ENCODE measurements at places on chromosomes 1 and 21. TPM values are rescaled to one million over a fixed set of nuclear protein-coding genes. Genes with fewer than 3 reads are reported as not detected.
A peak's percentile ranks its signal among the peaks of the same experiment; 100 is the strongest.

GBP2 gene
- 179 TPM for total RNA-seq

GRCh38 chr1:41882068-41882477 is 36.6 kb downstream of the HIVEP3 start:
- DNase-seq = no peak

GPR3 gene
- 0.43 TPM for total RNA-seq

VWA1 gene
- total RNA-seq = 0.36 TPM

DNA sequence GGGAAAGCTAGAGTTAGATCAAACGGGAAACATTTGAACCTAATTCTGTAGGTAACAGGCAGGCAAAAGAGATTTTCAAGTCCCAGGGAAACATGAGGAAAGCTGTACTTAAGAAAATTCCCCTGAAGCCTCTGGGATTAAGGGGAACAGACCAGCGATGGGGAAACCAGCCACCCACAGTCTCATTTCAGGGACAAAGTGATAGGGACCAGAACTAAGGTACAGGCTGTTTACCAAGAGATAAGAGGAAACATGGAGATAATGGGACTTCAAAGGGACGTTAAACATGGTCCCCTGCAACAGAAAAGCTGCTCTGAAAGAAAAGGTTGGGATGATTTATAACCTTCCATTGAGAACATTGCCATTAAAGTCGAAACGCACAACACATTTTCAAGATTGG is 84.4 kb downstream of the NTPCR start:
- no peak for DNase-seq

DNA sequence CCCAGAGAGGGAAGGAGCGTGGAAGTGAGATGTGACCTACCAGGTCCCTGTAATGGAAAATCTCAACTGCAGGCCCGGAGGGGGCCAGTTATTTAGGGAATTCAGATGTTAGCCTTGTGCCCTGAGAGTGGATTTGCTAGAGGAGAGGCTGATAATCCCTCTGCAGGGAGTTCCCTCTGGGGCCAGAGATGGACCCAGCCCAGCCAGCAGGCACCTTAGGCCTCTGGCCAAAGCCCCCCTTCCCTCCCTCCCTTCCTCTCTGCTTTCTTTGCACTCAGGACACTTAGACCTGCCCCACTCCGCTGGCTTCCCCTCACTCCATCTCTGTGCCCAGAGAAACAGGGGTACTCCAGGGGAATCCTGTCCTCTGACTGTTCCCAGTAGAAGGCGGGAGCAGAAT is 1.5 kb upstream of the ATP1A2 start:
- DNase-seq = no peak

SELP gene
- 0.83 TPM for total RNA-seq

- no peak for DNase-seq
Measured at GRCh38 chr1:152699746-152700145, 1.6 kb downstream of the LCE2A start.

RGS7 gene
- not detected for total RNA-seq

DNA sequence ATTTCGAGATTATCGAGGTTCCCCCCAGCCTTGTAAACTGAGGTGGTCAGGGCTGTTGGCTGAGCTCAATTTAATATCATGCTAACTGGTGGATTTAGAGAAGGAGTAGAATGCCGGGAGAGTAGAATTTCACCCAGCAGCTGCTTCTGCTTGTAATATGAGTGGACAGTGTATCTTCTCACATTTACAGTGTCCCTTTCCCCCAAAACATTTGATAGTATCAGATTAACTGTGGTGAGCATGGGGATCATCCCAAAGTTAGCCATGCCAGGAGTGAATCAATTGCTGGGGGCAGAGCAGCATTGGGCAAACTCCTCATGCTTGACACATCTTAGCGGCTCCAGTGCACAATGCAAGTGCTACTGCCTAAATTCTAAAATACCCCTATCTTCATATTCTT is 9.2 kb upstream of the PPFIA4 start:
- DNase-seq = no peak

DNA sequence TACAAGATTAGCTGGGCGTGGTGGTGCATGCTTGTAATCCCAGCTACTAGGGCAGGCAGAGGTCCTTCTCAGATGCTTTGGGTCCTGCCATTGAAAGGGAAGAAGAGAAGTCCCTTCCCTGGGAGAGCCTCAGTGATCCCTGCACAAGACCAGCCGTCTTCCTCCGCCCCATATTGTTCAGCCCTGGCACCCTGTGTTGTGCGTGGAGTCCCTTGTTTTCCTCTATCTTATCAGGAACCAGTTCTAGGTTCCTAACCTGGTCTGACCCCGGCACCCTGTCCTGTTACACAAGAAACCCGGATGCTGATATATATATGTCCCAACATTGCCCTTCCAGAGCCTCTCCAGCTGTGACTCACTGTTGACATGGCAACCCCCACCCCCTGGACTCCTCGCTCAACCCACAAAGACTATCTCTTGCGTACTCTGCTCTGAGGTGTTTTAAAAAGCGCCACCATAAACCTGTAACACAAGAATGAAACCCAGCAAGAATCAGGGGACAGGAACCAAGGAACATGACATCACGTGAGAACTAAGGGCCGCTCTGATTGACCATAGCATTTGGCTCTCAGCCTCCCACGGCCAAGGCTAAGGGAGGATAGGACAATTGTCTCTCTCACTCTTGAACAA is 4.8 kb downstream of the MX2 start:
- no peak for DNase-seq

DNA sequence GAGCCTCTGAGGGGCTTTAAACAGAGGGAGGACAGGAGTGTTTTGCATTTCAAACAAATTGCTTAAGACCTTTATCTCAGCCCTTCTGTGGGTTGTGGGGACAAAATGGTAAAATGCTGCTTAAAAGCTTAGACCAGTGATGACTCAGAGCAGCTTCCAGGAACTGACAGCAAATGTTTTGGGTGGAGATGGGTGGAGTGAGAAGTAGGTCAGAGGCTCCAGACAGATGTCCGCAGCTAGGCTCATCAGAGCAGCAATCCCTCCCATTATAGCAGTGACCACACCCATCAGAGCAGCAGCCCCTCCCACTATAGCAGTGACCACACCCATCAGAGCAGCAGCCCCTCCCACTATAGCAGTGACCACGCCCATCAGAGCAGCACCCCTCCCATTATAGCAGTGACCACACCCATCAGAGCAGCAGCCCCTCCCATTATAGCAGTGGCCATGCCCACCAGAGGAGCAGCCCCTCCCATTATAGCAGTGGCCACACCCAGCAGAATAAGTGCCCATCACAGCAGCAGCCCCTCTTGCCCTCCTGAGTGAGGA is 532.2 kb downstream of the MATN1 start:
- no peak for DNase-seq

- no peak for DNase-seq
Measured at GRCh38 chr1:55724551-55725325, 509.6 kb upstream of the USP24 start.

CCDC27 gene
- total RNA-seq = not detected

- DNase-seq = no peak
Measured at GRCh38 chr1:63190171-63190570, 132.2 kb upstream of the FOXD3 start.

S100A2 gene
- not detected for total RNA-seq

KRTAP10-10 gene
- total RNA-seq = not detected

- no peak for DNase-seq
Measured at GRCh38 chr1:114468047-114468446, 43.0 kb downstream of the TRIM33 start.

DNA sequence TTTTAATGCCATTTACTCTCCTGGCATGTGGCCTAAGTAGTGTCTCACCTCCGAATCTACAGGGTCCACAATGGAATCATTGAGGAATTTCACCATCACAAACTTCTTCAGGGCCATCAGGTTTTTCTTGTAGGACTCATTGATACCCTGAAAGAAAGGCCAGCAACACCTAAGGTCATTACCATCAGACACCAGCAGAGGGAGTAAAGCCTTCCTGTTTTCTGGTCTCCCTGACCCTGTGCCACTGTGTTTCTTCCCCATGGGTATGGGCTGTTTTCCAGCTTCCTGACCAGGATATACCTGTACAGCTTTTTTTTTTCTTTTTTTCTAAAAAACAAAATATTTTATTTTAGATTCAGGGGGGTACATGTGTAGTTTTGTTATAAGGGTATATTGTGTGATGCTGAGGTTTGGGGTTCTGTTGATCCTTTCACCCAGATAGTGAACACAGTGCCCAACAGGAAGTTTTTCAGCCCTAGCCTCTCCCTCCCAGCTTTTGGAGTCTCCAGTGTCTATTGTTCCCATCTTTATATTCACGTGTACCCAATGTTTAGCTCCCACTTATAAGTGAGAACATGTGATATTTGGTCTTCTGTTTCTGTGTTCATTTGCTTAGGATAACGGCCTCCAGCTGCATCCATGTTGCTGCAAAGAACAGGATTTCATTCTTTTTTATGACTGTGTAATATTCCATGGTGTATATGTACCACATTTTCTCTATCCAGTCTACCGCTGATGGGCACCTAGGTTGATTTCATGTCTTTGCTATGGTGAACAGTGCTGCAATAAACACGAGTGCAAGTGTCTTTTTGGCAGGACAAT is 18.3 kb downstream of the PPT1 start:
- no peak for DNase-seq

DNA sequence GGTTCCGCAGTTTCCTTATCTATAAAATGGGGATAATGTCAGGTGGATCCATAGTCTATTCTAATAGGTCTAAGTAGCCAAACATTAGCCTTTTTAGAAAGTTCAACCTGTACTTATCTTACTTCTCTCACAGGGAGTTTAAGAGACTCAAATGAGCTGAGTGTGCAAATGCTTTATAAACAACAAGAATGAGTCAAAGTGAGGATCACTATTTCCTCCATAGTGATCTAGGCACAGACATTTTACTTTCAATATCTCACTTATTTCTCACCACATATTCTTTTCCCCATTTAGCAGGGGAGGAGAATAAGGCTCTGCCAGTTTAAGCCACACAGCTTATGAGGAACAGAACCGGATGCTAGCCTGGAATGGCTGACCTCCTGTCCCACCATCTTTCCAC is 92.1 kb upstream of the LMO4 start:
- DNase-seq = no peak

BNIPL gene
- total RNA-seq = 4.1 TPM

DNA sequence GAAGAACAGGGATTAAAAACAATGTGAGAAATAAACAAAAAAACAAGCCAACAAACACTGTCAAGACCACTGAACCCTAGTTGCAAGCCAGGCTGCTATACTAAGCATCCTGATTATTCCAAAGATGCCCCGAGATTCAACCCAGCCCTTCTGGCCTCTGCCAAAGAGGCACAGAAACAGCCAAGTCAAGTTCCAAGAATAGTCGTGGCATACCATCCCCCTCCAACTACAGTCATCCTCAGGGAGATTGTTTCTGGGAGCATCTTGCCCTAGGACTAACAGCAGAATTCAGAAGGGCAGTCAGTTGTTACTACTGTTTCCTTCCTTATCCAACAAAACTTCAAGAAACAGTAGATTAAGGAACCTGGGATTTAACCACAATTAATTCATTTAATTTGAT is 52.3 kb downstream of the ABL2 start:
- no peak for DNase-seq

DNA sequence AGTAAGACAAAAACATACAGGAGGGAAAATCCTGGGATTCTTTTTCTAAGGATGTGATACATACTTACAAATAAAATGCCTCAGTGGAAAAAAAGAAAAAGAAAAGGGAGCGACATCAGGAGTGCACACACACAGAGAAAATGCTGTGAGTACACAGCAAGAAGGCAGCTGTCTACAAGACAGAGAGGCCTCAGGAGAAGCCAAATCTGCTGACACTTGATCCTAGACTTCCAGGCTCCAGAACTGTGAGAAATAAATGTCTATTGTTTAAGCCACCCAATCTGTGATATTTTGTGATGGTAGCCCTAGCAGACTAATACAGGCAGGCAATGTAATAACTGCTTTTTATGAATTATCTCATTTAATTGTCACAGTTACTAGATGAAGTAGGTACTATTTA is 17.0 kb upstream of the TRIM45 start:
- no peak for DNase-seq

GRCh38 chr1:112557385-112557784 is 48.6 kb downstream of the WNT2B start:
- no peak for DNase-seq

B4GALT2 gene
- total RNA-seq = 13.3 TPM

DNA sequence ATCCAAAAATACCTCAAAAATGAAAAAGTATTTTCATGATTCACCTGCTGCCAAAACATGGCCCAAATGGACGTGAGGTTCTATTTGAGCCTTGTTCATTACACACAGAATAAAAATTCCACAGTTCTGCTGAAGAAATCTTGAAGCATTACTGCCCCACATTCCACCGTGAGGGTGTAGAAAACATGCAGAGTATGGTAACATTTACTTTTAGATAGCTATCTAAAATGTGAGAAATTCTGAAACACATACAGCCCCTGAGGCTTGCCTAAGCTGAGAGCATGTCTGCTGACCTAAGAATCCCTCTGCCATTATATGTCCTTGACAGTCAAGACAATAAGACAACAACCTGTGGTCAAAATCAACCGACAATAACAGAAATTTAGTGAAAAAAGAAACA is 186.5 kb downstream of the DSCAM start:
- no peak for DNase-seq

- peak; percentile 30 for DNase-seq
Measured at GRCh38 chr21:45019076-45019886, 55.1 kb upstream of the ADARB1 start.

LIN28A gene
- total RNA-seq = not detected

GRCh38 chr1:222697203-222697602 is 15.1 kb downstream of the AIDA start:
- no peak for DNase-seq

AKNAD1 gene
- not detected for total RNA-seq

CASZ1 gene
- 11.5 TPM for total RNA-seq

- no peak for DNase-seq
Measured at GRCh38 chr1:42130061-42130660, 23.0 kb upstream of the GUCA2B start.

DNA sequence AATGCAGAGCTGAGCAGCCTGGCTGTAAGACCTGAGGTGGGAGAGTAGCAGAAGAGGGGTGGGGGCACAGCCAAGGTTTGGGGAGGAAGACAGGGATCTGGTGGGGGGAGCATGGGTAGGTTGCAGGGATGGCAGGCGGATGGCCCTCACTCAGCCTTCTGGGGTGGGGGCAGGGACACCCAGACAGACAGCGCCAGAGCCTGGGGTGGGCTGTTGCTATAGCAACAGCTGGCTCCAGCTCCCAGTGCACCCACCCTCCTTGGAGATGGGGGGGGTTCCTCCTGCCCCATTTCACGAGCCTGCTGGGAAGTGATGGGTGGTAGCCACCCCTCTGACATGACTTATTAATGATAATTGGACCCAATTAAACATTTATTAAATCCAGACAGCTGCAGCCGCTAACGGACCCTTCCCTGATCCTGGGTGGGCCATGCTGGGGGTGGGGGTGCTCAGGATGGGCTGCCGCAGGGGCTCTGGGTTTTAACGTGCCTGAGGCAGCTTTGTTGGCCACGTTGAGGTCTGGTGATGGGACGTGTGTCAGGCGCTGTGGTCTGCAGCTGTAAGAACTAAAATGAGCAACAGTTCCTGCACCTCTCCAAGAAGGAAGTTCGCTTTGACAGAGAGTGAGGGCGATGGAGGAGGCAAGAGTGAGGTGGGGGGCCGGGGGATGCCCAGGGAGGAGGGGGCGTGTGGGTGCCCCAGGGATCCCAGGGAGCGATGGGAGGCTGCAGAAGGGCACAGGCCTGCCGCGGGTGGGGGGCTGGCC is 19.4 kb downstream of the AGRN start:
- no peak for DNase-seq

WNT2B gene
- 0.34 TPM for total RNA-seq

GRCh38 chr1:169586067-169586394 is 250 bp downstream of the F5 start:
- no peak for DNase-seq

CLEC20A gene
- not detected for total RNA-seq

VASH2 gene
- 0.08 TPM for total RNA-seq

AXDND1 gene
- 0.85 TPM for total RNA-seq
